Activated T-helper 2 cell treated with anti-CD3 and anti-CD28 coated beads, Interferon-gamma antibody, Interleukin-2, Interleukin-4, amounts not matched to agents 10 μg/mL and 5 μg/mL and 100 μg/mL, durations not matched to agents 14 hours and 24 hours and 36 hours (primary cell): ENCODE measurements at places on chromosomes 13 and 19. TPM values are rescaled to one million over a fixed set of nuclear protein-coding genes. Genes with fewer than 3 reads are reported as not detected.

- no peaks in the 10 kb centered on the region for H3K27me3 ChIP-seq
- no peak overlapping the region for H3K27ac ChIP-seq
- DNase-seq = no peak
These were observed 490.8 kb downstream of the RFC3 start for GRCh38 chr13:34308725-34309124.

Gene SHC2
- not detected in 2 replicates for total RNA-seq

GRCh38 chr19:2291185-2291751, 9.3 kb upstream of the PEAK3 start:
- no peak for DNase-seq
- H3K27me3 ChIP-seq = peaks cover 2% of the 10 kb centered on the region
- H3K36me3 ChIP-seq = peaks cover 19% of the 10 kb centered on the region
- no peak overlapping the region for H3K27ac ChIP-seq
- peaks cover 17% of the 10 kb centered on the region for H3K4me1 ChIP-seq

GRCh38 chr19:28889941-28890670, 322.8 kb downstream of the UQCRFS1 start:
- H3K4me1 ChIP-seq = no peaks in the 10 kb centered on the region
- H3K27me3 ChIP-seq = no peaks in the 10 kb centered on the region
- no peak for DNase-seq
- H3K4me3 ChIP-seq = no peak overlapping the region

- no peak for DNase-seq
- H3K36me3 ChIP-seq = peaks cover 20% of the 10 kb centered on the region
- no peak overlapping the region for H3K4me3 ChIP-seq
- no peak overlapping the region for H3K27ac ChIP-seq
- H3K4me1 ChIP-seq = peaks cover 37% of the 10 kb centered on the region
- H3K27me3 ChIP-seq = peaks cover 3% of the 10 kb centered on the region
These were observed 138.3 kb downstream of the FLT1 start for GRCh38 chr13:28356561-28357021.

- H3K4me1 ChIP-seq = peaks cover 20% of the 10 kb centered on the region
- H3K27me3 ChIP-seq = peaks cover 10% of the 10 kb centered on the region
- peaks cover 21% of the 10 kb centered on the region for H3K36me3 ChIP-seq
- no peak for DNase-seq
These were observed at the start of gene LHB for GRCh38 chr19:49017041-49017665. Gene LHB, minus strand, starts transcription at chr19:49017091. Its CDS starts 10 bp downstream, at chr19:49017081.
